ENCODE measurements at places on chromosomes 5 and 9.

GRCh38 chr9:94624629-94625028, 14.7 kb downstream of the FBP1 start:
- no peak overlapping the region for H3K27ac ChIP-seq
- no peaks in the 10 kb centered on the region for H3K36me3 ChIP-seq
- peaks cover 9% of the 10 kb centered on the region for H3K4me1 ChIP-seq
- no peak overlapping the region for H3K4me3 ChIP-seq
- DNase-seq = no peak
- no peaks in the 10 kb centered on the region for H3K27me3 ChIP-seq

DNA sequence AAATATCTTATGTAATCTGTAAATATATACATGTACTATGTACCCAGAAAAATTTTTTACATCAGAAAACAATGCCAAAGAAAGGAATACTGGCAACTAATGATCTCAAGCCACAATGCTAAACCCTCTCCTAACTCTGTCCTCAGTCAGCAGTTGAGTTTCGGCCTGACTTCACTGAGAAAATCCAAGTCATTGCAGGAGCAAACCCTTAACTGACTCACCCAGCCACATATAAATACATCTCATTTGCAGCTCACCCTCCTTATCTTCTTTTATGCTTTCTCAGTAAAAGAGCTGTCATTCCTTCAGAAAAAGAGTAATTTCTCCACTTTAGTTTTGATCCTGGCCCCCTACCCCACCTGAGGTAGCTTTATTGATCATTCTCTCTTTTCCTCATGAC, 46.1 kb upstream of the TMED7 start:
- H3K27me3 ChIP-seq = peaks cover 3% of the 10 kb centered on the region
- no peak for DNase-seq
- no peaks in the 10 kb centered on the region for H3K36me3 ChIP-seq
- no peaks in the 10 kb centered on the region for H3K4me1 ChIP-seq
- H3K27ac ChIP-seq = no peak overlapping the region
- H3K4me3 ChIP-seq = no peak overlapping the region

GRCh38 chr5:95935553-95936100, 26.0 kb downstream of the ELL2 start:
- no peak overlapping the region for H3K4me3 ChIP-seq
- H3K27ac ChIP-seq = no peak overlapping the region
- no peaks in the 10 kb centered on the region for H3K4me1 ChIP-seq
- DNase-seq = no peak
- no peaks in the 10 kb centered on the region for H3K27me3 ChIP-seq

DNA sequence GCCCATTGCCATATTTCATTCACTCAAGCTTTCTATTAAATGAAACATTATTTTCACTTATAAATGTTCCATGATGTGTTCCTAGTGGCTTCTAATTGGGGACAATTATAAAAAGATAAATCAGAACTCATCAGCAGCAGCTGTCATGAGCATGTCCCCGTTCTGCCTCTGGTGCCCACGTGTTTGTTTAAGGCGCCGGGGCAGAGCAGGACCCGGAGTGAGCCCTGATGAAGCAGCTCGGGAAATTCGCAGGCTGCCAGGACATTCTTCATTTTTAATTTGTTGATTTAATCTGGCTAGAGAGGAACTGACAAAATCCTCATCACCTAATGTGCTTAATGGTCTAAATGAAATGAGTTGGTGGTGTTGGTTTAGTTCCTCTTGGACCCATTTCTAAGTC, 475.0 kb downstream of the CTNND2 start:
- no peaks in the 10 kb centered on the region for H3K27me3 ChIP-seq
- no peak for DNase-seq
- no peaks in the 10 kb centered on the region for H3K4me1 ChIP-seq
- no peak overlapping the region for H3K27ac ChIP-seq
- no peak overlapping the region for H3K4me3 ChIP-seq
- H3K36me3 ChIP-seq = no peaks in the 10 kb centered on the region

GRCh38 chr9:133160742-133161546, 2.8 kb downstream of the GBGT1 start:
- H3K27me3 ChIP-seq = no peaks in the 10 kb centered on the region
- peaks cover 18% of the 10 kb centered on the region for H3K4me1 ChIP-seq
- no peaks in the 10 kb centered on the region for H3K36me3 ChIP-seq
- H3K27ac ChIP-seq = no peak overlapping the region
- H3K4me3 ChIP-seq = no peak overlapping the region

DNA sequence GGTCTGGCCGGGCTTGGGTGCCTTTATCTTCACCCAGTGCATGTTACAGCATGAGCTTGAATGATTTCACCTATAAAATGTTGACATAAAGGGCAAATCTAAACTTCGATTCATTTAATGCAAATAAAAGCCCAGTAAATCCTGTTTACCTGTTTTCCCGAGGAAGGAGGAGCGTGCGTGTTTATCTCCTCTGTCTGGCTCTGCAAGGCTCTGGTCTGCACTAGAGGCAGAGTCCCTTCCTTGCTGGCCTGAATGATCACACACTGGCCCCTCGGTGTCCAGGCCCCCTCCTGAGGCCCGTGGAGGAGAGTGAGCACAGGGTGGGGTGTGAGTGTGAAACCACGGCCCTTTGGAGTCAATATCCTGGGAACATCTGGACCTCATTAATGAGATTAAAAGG, 125.1 kb upstream of the LHFPL2 start:
- no peaks in the 10 kb centered on the region for H3K27me3 ChIP-seq
- no peak for DNase-seq
- peaks cover 2% of the 10 kb centered on the region for H3K4me1 ChIP-seq
- no peak overlapping the region for H3K4me3 ChIP-seq
- H3K27ac ChIP-seq = no peak overlapping the region
- no peaks in the 10 kb centered on the region for H3K36me3 ChIP-seq

DNA sequence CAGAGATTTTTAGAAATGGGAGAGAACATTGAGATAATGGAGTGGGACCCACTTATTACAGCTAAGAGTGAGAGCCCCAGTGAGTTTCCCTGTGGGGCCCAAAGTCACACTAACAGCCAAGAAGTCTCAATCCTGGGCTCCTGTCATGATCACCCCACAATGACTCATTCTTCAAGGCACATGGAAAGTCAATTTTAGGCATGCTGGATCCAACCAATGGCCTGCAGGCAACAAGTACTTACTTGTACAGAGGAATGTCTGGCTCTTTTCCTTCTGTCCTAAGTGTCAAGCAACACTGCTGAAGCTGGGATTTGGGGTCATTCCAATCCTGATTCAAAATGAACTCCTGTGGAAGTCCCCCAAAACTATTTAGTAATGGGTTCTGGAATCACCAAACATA, 123.1 kb downstream of the DROSHA start:
- H3K27me3 ChIP-seq = no peaks in the 10 kb centered on the region
- H3K27ac ChIP-seq = no peak overlapping the region
- DNase-seq = no peak
- peaks cover 71% of the 10 kb centered on the region for H3K36me3 ChIP-seq

DNA sequence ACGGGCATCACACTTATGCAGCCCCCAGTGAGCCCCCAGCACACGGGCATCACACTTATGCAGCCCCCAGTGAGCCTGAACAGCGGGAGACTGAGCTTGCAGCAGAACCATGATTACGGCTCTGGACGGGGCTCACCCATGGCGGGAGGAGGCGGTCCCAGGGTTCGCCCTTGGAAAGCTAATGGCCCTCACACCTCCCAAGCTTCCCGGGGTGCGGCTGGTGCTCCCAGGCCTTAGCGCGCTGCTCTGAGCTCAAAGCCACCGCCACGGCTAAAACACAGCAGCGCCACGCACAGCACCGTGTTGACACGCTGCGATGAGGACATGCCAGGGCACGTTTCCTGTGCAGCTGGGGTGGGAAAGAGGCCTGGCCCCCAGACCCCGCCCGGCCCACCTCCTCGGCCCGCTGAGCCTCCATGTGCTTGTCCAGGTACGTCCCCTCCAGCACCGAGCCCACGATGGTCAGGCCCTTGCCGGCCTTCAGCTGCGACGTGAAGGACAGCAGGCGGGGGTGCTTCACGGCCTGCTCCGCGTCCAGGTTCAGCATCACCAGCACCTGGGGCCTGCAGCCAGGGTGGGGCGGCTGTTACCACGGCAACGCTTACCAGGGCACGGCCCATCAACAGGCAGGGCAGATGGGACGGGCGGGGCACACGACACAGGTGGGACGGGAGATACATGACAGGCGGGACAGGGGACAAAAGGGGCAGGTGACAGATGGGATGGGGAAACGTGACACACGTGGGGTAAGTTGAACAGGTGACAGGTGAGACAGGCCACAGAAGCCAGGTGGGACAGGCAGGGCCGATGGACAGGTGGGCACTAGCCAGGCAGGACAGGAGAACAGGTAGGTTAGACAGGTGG, 38.4 kb downstream of the SLC12A7 start:
- no peaks in the 10 kb centered on the region for H3K27me3 ChIP-seq
- H3K27ac ChIP-seq = no peak overlapping the region
- DNase-seq = no peak
- no peak overlapping the region for H3K4me3 ChIP-seq
- peaks cover 2% of the 10 kb centered on the region for H3K36me3 ChIP-seq

GRCh38 chr5:141855265-141856036, 22.8 kb downstream of the PCDH1 start:
- no peaks in the 10 kb centered on the region for H3K4me1 ChIP-seq
- H3K4me3 ChIP-seq = no peak overlapping the region
- no peak overlapping the region for H3K27ac ChIP-seq
- H3K36me3 ChIP-seq = no peaks in the 10 kb centered on the region
- no peak for DNase-seq

DNA sequence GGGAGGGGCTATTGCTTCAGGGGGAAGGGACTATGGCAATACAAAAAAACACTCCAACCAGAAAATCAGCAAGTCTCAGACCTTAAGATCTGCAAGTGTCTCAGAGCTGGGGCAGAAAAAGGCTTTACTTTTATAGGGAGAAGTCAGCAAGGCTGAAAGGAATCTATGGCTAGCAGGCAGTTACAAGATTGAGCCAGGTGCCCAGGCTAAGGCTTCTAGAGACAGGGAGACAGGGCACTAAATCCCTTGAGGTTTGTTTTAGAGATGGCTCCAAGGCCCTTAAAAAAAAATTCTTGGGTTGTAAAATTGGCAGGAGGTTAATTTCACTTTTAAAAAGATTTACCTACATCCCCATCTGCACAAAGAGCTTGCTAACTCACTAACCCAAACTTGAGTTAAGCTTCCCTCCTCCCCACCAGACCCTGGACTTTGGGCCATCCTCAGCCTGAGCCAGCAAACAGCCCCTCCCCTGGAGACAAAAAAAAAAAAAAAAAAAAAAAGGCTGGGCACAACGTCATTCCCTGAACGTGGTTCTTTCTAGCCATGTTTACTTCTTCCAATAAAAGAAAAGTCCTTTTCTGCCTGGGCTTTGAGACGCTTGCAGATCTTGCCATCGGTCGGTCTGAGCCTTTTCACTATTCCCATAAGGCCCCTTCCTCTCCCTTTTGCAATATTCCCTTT, 17.9 kb downstream of the NIPAL4 start:
- no peak overlapping the region for H3K27ac ChIP-seq
- H3K36me3 ChIP-seq = no peaks in the 10 kb centered on the region
- no peaks in the 10 kb centered on the region for H3K4me1 ChIP-seq
- H3K27me3 ChIP-seq = no peaks in the 10 kb centered on the region
- no peak for DNase-seq
- H3K4me3 ChIP-seq = no peak overlapping the region

DNA sequence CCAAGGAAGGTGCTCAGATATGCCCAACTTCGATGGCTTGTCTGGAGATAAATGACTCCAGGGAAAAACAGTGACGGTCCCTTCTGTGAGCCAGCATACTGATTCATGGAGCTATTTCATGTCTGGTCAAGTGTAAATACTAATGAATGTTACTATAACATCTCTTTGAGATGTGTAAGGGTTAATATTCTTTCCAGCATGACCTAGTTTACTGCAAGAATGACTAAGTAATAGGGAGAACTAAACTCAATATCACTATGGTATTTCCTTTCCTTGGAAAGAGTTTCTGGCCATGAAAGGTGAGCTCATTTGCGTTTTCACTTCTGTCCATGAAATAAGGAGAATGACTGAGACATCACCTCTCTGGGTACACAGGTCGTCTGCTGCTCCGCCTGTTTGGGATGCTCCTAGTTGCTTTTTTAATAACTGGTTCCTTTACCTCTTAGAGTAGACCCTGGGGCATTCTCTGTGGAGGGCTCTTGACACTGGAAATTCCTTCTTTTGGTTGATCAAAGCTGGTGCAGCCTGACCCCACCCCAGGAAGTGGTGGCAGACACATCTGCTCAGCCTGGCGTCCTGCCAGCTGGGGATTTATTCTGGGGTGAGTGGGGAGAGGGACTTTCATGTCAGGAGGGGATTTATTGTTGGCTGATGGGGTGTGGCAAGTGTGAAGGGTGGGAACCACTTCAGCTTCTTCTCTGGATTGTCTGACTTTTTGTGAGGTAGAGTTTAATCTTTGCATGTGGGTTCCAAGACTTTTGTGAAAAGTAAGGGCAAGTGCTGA, 250.0 kb upstream of the MPDZ start:
- H3K4me1 ChIP-seq = no peaks in the 10 kb centered on the region
- no peaks in the 10 kb centered on the region for H3K36me3 ChIP-seq
- DNase-seq = no peak
- no peaks in the 10 kb centered on the region for H3K27me3 ChIP-seq
- H3K4me3 ChIP-seq = no peak overlapping the region
- no peak overlapping the region for H3K27ac ChIP-seq

DNA sequence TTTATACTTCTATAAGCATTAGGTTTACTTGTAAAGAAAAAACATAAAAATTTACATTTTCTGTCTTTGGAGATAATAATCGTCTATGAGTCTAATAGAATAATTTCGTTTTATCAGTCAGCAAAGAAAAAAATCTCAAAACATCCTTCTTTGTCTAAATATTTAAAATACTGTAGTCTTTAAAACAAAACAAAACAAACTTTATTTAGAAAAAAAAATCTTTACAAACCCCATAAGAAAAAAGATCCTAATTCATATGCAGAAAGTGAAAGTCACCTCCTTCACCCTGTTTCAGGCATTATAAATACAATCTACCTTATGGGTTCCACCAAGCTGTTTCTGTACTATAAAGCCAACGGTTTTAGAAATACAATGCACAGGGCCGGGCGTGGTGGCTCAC, 5.6 kb downstream of the LARS1 start:
- no peak overlapping the region for H3K27ac ChIP-seq
- no peak overlapping the region for H3K4me3 ChIP-seq
- no peaks in the 10 kb centered on the region for H3K27me3 ChIP-seq
- no peak for DNase-seq
- peaks cover 4% of the 10 kb centered on the region for H3K4me1 ChIP-seq
- no peaks in the 10 kb centered on the region for H3K36me3 ChIP-seq

DNA sequence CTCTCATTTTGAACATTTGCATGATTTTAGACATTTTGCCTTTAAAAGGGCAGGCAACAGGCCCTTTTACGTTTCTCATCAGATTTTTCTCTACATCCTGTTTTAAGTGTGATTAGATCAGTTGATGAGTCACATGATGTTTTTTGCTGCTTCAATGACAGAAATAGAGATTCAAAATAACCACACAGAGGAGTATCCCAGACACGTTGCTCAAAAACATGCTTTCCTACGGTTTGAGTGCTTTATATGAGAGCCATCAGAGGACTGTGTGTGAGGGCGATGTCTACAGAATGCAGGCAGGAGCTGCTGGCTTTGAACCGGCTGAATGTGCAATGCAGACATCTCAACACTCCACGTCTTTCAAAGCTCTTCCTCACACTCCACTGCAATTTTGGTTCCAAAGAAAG, 42.1 kb downstream of the OTULIN start:
- peak; percentile 31 for DNase-seq
- peaks cover 2% of the 10 kb centered on the region for H3K36me3 ChIP-seq
